ENCODE measurements at places on chromosomes 1 and 21.

GRCh38 chr1:157288006-157288405, 149.8 kb upstream of the ETV3 start:
- DNase-seq: no peak

DNA sequence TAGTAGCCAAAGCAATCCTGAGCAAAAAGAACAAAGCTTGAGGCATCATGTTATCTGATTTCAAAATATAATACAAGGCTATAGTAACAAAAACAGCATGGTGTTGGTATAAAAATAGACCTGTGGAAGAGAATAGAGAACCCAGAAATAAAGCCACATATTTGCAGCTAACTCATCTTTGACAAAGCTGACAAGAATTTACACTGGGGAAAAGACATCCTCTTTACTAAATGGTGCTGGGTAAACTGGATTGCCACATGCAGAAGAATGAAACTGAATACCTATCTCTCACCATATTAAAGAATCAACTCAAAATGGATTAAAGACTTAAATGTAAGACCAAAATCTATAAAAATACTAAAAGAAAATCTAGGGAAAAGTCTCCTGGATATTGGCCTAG, 59.5 kb upstream of the CD55 start:
- DNase-seq: no peak

GRCh38 chr1:42938645-42939615, 19.7 kb downstream of the SLC2A1 start:
- no peak for DNase-seq

DNA sequence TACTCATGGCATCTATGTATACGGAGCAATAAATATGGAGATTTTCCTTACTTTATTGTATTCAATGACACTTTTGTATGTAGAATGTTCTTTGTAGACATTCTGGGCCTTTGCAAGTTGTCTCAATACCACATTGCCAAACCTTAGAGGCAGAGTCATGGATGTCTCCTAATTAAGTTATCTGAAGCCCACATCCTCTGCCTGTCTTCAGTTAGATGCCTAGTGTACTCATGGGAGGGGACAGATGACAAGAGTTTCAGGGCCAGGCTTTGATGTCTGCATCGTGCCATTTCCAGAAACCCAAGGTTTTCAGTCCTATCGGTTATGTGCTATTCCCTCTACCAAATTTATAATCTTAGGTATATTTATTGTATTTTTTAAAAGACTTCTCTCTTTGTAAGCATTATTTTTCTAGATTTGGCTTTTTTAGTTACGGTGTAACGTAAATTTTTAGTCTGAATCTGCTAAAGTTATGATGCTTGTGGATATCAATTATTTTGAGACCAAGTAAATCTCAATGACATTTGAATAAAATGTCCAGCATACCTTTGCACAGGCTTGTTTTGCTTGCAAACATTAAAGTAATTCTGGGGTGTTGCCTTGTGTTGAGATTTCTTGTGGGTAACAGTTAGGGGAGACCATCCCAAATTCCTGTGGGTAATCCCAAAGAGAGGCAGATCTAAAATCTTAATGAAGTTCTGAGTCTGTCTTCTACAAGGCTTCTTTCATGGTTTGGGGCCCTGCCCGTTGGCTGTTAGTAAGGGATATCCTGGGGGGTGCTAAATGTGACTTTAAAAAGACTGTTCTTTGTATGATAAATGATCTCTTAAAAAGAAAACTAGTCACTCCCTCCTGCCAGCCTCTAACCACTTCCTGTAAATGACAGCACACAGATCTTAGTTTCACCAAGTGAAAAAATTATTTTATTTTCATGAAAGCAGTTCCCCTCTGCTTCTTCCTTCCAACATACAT, 8.0 kb upstream of the MACF1 start:
- no peak for DNase-seq

GRCh38 chr1:85202092-85202863, 1.5 kb upstream of the SYDE2 start:
- no peak for DNase-seq

DNA sequence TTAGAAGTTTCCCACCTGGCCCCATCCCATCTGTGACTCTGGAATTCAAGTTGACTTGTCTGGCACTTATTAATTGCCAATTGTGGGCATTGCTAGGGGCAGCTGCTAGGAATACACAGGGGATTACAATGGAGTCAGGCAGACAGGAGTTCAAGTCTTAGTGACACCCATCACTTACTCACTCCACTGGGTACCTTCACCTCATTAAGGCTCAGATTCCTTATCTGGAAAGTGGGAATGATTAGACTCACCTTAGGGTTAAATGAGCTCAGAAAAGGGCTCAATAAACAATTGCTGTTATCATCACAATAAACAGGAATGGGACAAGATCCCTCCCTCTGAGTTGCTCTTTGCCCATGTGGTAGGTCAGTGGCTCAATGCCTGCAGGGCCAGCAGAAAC, 18.2 kb downstream of the GRIK3 start:
- DNase-seq: no peak

GRCh38 chr1:37305841-37306240, 168.5 kb upstream of the ZC3H12A start:
- no peak for DNase-seq

DNA sequence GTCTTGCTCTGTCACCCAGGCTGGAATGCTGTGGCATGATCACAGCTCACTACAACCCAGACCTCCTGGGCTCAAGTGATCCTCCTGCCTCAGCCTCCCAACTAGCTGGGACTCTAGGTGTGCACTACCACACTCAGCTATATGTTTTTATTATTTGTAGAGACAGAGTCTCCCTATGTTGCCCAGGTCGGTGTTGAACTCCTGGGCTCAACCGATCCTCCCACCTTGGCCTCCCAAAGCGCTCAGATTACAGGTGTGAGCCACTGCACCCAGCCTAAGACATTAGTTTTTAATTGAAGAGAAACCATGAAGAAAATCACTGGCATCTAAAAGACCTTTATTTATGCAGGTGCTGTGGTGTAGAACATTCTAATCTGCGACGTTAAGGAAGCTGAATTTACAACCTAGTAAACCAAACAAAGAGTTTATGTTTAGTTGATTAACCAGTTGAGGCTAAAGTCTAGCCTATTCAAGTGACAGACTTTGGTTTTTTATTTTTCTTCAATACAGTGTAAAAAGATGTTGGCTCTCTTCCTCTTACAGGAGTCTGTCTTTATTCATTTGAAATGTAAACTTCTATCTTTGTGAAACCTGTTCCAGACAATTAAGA, 52.5 kb upstream of the NBL1 start:
- DNase-seq: no peak

GRCh38 chr1:207055386-207056001, 2.4 kb downstream of the PFKFB2 start:
- DNase-seq: no peak

- DNase-seq: no peak
These were observed at the start of gene C1orf94 for GRCh38 chr1:34176830-34177603. TSS of gene C1orf94 (plus strand) at chr1:34176907. CDS start at chr1:34177790, 883 bp downstream.

DNA sequence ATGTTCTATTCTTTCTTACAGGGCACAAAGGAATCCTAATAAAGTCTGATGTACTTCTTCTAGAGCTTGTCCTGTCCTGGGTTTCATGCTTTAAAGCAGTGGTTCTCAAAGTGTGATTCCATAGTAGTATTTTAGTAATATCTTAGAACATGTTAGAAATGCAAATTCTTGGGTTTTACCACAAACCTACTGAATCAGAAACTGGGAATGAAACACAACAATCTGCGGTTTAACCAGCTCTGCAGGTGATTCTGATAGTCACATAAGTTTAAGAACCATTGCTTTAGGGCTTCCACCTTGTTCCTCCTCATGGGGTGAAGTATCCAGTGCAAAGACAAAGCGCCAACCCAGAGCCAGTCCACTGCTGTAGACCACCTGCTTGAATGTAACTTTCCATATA, 41.1 kb downstream of the NGF start:
- DNase-seq: no peak

DNA sequence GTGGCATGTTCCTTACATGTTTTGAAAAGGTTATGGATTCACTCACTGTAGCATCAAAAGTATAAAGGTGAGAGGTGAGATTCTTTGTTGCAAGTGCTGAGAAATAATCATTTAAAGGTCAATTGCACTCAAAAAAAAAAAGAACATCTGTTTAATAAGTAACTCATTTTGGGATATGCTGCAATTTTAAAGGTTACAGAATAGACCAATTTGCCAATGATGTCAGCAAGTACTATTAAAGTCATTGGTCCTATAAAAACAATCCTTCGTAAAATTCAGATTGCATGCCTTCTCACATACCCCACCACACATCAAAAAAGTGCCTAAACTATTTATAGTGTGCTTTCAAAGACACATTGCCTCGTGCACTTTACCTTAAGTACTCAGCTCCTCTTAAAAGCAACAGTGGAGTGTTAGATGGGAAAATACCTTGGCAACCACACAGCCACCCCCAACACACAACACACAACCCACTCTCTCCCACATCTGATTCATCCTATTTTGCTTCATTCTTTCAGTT, 218.2 kb upstream of the ADGRL2 start:
- no peak for DNase-seq

GRCh38 chr1:205935869-205936268, 7.4 kb downstream of the SLC26A9 start:
- no peak for DNase-seq

- DNase-seq: no peak
These were observed 26.8 kb downstream of the CCN1 start for GRCh38 chr1:85607126-85607920.

GRCh38 chr1:201759194-201759815, 69.7 kb upstream of the IPO9 start:
- DNase-seq: no peak

- DNase-seq: no peak
These were observed 1.8 kb upstream of the EPHX1 start for GRCh38 chr1:225808136-225808535.

GRCh38 chr1:74436078-74436477, 76.3 kb downstream of the LRRC53 start:
- DNase-seq: no peak

DNA sequence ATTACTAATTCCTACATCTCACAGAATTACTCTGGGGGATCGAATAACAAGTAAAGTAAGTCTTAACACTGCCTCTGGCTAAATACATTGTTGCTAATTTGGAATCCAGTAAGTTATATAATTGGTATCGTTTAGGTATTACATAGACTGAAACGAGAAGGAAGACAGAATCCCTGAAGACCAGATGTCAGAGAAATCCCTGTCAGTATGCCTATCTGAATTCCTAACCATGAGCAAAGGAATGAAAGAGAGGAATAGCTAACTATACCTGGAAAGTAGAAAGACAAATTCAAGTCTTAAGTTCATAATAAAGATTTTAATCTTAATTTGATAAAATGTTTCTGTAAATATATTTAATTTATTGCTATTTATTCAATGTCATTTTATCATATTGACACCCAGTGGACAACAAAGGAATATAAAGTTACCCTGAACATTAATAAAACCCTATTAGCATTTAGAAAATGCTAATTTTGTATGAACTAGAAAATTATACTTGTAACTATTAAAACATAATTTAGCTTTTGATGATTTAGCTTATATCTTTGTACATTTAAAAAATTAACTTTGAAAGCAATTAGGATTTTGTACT, 11.4 kb downstream of the DEPDC1 start:
- DNase-seq: no peak

- DNase-seq: no peak
These were observed 124.4 kb upstream of the NFIA start for GRCh38 chr1:60958001-60958400.

GRCh38 chr21:45835301-45836267, 146.0 kb upstream of the COL6A1 start:
- DNase-seq: no peak

DNA sequence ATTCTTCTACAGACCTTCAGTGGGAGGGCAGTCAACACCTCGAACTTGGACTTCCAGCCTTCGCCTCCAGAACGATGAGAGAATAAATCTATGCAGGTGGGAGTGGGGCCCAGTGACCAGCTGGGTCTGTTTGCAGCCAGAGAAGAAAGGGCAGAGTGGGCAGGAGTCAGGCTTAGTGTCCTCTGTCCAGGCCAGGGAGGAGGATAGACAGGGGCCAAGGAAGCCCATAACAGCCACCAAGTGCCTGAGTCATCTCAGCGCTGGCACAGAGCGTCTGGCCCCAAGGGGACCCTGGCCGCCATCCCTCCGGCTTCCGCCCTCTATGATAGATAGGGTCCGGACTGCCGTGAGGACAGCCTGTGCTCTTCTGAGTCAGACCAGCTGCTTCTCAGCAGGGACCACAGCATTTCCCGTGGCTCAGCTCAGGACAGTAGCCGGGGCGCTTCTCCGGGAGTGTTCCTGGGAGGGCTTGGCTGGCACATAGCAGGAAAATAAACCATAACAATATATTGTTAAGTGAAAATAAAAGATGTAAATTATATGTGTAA, 133.1 kb upstream of the C1orf174 start:
- DNase-seq: no peak

DNA sequence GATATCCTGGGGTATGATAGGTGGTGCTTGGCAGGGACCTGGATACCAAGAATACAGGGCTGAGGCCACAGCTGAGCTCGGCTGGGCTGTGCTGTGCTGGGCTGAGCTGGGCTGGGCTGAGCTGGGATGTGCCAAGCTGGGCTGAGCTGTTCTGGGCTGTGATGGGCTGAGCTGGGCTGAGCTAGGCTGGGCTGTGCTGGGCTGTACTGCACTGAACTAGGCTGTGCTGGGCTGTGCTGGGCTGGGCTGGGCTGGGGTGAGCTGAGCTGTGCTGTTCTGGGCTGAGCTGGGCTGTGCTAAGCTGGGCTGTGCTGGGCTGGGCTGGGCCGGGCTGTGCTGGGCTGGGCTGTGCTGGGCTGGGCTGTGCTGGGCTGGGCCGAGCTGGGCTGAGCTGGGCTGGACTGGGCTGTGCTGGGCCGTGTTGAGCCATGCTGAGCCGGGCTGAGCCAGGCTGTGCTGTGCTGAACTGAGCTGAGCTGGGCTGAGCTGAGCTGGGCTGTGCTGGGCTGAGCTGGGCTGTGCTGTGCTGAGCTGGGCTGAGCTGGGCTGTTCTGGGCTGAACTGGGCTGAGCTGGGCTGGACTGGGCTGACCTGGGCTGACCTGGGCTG, 94.7 kb upstream of the ACTRT2 start:
- DNase-seq: no peak

DNA sequence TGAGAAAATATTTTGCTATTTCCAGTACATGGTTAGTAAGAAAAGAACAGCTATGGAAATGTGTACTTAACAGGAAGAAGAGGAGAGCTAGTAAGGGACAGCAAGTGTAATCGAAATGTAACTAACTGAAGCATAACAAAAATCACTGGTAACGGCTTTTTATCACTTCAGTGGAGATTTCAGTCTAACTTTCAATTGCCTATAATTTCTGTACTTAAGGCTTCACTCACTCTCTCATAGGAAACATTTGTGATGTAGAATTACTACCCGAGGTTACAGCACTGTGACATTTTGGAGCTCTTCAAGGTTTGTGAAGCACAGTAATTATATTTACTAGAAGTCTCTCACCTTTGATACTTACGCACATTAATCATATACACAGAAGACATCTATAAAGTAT, 1119.1 kb downstream of the AMY1C start:
- no peak for DNase-seq

All from stimulated activated CD4-positive, alpha-beta T cell treated with anti-CD3 and anti-CD28 coated beads, Interleukin-15, amount 100 ng/mL, for 1 hour (primary cell).